ENCODE measurements at places on chromosomes 13 and 19.
A peak's percentile ranks its signal among the peaks of the same experiment; 100 is the strongest.

DNA sequence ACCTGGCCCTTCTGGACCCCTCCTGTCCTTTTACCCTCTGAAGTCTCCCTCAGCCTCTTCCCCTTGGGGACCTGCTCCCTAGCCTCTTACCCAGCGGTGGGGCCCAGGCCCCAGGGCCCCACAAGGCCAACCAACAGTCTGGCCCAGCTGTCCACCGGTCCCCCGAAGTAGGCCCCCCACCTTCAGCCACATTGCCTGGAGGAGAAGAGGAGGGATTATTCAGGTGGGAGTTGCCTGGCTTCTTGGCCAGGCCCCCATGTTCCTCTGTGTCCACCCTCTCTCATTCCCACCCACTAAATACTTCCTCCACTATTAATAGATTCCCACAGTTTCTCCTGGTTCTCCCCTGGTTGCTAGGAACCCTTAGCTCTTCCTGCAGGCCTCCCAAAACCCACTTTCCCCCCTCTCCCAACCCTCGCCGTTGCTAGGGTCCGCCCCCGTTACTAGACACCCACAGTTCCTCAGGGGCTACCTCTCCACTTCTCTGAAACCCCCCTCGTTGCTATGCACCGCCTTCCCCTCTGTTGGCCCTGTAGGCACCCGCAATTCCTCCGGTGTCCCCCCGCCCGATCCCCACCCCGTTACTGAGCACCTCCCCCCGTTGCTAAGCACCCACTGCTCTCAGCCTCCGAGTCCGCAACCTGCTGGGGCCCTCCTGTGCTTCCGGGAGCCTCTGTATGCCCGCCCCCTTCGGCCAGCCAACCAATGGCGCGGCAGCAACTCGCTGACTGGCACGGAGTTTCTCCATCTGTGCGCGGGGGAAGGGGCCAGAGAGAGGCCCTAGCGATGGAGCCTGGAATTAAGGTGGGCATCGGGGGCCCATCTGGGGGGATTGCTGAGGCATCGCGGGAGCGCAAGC, 2.0 kb downstream of the COQ8B start:
- peak; percentile 95 for DNase-seq

DNA sequence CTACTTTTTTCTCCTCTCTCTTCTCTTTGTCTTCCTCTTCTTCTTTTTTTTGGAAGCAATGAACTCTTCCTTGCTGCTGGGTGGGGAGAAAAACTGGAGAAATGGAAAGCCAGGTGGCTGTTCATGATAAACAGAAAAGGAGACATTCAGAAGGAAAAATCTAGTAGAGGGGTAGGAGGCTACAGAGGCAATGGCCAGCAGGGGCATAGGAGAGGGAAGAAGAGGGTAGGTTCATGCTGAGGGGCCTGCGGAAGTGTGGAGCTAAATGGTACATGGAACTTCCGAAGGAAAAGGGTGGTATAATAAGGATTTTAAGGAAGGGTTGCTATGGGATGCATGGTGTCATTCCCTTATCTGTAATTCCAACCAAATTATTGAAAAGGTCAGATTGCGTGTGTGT, 17.5 kb upstream of the HS6ST3 start:
- no peak for DNase-seq

GRCh38 chr13:32323912-32324311, 8.6 kb downstream of the BRCA2 start:
- DNase-seq = no peak

DNA sequence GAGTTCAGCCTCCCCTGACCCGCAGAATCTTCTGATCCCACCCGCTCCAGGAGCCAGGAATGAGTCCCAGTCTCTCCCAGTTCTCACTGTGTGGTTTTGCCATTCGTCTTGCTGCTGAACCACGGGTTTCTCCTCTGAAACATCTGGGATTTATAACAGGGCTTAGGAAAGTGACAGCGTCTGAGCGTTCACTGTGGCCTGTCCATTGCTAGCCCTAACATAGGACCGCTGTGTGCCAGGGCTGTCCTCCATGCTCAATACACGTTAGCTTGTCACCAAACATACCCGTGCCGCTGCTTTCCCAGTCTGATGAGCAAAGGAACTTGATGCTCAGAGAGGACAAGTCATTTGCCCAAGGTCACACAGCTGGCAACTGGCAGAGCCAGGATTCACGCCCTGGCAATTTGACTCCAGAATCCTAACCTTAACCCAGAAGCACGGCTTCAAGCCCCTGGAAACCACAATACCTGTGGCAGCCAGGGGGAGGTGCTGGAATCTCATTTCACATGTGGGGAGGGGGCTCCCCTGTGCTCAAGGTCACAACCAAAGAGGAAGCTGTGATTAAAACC, 1.1 kb upstream of the APOE start:
- no peak for DNase-seq

GRCh38 chr19:45440259-45440638, 16.5 kb upstream of the ERCC1 start:
- no peak for DNase-seq

GRCh38 chr13:49254007-49254406, 6.3 kb downstream of the CDADC1 start:
- DNase-seq = no peak

- no peak for DNase-seq
These were observed 480.7 kb downstream of the MYO16 start for GRCh38 chr13:109110159-109110558.

DNA sequence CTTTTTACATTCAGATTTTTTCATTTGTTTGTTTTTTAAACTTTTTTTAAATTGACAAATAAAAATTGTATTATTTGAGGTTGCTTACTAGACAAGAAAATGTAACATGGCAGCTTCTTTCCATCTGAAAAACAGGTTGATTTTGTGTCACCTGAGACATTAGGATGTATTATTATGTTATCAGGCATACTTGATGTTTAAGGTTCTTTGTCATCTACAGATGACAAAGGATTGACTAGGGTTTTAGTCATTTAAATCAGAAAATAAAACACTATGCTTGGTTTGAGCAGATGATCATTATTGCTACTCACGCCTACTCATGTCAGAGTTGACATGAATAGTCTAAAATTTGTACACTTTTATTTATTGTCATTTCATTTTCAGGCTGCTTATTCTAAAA, 1494.5 kb downstream of the SLITRK5 start:
- no peak for DNase-seq

GRCh38 chr13:99500839-99501183, 461 bp upstream of the TM9SF2 start:
- no peak for DNase-seq
